ENCODE measurements at places on chromosomes 1 and 21.

- no peak for DNase-seq
Observed at GRCh38 chr1:155079487-155080311, 1.1 kb downstream of the EFNA3 start.

DNA sequence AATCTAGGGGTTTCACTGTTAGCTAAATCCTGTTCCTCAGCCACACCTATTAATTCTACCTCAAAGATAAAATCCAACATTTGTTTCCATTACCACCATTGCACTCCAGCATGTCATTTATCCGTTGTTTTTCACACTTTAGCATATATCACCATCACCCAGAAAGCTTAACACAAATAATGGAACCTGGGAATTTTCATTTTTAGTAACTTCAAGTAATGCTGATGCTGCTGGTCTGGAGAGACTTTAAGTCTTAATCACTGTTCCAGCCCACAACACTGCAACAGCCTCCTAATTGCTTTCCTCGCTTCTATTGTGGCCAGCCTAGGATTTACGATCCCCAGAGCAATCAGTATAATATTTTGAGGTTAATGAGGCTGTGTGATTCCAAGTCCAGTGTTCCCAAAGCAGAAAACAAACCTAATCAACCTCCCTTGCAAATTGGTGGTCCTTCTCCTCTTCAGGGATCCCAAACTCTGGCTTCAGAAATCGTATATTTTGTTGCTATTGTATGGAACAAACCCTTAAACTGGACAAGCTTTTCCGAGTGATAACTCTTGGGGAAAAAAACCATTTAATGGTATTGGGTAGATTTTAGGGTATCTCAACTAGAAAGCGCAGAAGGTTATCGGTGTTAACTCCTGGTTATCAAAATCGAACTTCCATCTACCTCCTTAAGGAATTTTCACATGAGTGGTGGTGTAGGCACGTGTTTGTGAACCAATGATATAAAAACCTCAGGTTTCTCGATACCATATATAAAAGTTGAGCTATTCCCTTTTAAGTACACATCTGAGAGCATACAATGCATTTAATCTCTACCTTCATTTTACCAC is 50.0 kb upstream of the BOLA1 start:
- DNase-seq = no peak

DNA sequence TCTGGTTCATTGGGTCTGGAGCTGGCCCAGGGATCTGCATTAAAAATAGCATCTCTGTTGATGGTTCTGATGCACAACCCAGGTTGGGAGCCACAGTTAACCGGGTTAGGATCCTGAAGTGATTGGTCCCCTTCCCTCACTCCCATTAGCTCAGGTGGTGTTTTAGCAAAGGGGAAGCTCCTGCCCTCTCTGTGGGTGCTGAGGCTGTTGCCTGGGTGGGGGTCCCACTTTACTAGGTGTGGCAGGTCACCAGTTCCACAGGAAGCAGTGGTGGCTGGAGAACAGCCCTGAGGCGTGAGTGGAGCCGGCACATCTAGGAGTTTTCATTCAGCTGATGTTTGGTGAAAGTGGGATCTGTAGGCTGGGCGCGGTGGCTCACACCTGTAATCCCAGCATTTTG is 86.5 kb downstream of the MAN1C1 start:
- no peak for DNase-seq

- DNase-seq = no peak
Observed at GRCh38 chr21:33937931-33938339, 22.3 kb upstream of the ATP5PO start.

DNA sequence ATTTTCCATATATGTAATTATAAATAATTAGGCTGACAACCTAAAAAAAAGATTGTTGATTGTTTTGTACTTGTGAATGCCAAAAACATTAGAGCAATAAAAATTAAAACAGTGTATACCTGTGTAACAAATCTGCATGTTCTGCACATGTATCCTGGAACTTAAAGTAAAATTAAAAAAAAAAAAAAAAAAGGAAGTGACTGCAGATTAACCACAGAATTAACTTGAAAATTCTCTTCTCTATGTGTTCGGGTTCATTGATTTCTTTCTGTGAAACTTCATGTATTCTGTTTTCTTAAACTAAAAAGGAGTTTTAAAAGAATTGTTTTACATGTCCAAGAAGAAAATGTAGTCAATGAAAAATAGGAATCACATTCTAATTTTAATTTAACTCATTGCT is 95.7 kb downstream of the FASLG start:
- DNase-seq = no peak

DNA sequence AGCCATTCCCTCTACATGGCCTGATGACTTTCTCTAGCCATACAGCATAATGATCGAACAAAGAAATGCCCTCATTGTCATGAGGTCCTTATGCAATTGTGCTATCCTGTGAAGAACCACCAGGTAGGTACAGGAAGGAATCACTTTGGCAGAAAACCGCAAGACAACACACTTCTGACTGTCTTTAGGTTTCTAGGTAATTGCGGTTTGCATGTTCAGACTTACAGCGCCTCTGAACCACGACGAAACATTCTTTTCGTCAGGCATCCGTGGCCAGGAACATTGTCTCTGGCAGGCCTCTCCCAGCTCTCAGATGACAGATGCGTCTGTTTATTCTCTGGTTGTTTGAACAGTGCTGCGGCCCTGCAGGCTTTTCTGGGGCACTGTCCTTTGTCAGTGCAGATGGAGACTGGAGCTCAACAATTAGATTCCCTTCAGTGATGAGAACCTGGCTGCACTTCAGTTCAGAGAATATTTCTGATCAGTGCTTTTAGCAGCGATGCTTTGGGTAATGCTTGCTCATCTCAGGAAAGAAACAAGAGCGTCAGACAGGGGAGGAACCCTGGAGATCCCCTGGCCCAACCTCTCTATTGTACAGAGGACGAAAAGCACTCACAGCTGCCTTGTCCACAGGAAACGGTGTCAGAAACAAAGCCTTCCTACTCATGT is 63.4 kb downstream of the B3GALT5 start:
- DNase-seq = peak; percentile 34

All from fibroblast of skin of right quadriceps (primary cell).